ENCODE measurements at places on chromosomes 3 and 15.

GRCh38 chr3:181707980-181708379, 3.7 kb upstream of the SOX2 start:
- DNase-seq: no peak

DNA sequence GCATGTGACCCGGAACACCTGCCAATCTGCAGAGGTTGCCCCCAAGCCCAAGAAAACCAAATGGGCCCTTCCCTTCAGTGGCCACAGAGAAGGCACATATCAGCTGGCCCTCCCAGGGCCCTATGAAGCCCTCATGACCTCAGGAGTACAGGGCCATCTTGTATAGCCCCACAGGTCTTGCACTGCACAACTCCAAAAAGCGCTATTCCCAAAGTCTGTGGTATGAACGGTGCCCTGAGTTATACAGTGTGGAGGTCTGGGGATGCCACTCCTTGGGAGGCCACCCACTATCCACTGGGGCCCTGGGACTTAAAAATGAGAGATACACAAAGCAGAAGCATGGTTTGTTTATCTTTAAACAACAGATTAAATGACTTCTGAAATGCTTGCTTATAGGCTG, 61.5 kb downstream of the CAPN7 start:
- no peak for DNase-seq

- no peak for DNase-seq
Measured at GRCh38 chr3:119595639-119596334, 1.9 kb upstream of the PLA1A start.

DNA sequence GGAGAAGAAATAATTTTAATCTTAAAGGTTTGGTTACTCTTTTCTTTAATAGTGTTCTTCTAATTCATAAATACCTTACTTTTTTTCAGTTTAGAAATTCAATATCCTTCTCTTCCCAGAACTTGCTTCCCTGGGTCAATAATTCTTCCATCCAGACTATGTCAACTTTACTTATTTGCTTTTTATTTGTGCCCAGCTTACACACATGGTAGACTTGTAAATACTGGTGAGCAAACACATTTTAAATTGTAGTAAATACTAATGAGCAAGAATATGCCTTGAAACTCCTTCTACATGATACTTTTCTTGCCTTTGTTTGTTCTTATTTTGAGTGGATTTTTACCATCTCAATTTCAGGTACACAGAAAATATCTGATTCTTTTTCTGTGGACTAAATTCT, 33.7 kb downstream of the SST start:
- no peak for DNase-seq

DNA sequence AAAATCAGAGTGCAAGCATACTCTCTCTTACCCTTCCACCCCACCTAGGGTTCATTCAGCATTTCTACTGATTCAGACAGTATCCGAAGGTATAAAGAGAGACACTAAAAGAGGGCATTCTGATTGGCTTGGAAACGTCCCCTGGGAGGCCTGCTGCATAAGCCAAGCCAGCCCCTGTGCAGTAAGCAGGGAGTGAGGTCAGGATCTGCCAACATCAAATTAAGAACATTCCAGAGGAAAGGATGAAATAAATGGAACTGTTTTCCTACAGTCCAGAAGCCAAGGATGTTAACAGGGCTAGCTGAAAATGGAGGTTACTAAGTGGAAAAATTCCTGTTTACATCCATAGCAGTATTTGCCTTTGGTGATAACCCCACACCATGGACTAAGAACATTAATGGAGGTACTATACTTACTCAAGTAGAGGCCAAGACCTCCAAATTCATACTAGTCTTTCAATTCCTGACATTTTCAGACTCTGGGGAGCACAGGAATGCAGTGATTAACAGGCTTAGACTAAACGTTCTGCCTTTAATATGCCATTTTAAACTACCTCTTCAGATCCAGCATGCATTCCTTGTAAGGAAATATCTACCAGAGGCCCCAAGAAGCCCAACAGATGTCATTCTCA, 34.5 kb downstream of the NPTN start:
- no peak for DNase-seq
